ENCODE measurements at places on chromosomes 7 and 10. TPM values are rescaled to one million over a fixed set of nuclear protein-coding genes. Genes with fewer than 3 reads are reported as not detected.

Gene ANKRD30A
- not detected for total RNA-seq

GRCh38 chr10:50304660-50305059 lies 53.3 kb upstream of the ASAH2 start:
- DNase-seq = no peak

GRCh38 chr10:117965984-117966383 lies 80.8 kb downstream of the RAB11FIP2 start:
- no peak for DNase-seq

Gene MUC12
- not detected for total RNA-seq

Measured in Karpas-422 (cell line).